ENCODE measurements at places on chromosomes 7 and 10.

- no peak for DNase-seq
Measured at GRCh38 chr7:101857358-101857811, 40.0 kb downstream of the CUX1 start.

GRCh38 chr7:45699015-45699309 is 124.8 kb downstream of the ADCY1 start:
- no peak for DNase-seq

- DNase-seq, result no peak
Measured at GRCh38 chr7:124246262-124246863, 213.5 kb upstream of the TMEM229A start.

DNA sequence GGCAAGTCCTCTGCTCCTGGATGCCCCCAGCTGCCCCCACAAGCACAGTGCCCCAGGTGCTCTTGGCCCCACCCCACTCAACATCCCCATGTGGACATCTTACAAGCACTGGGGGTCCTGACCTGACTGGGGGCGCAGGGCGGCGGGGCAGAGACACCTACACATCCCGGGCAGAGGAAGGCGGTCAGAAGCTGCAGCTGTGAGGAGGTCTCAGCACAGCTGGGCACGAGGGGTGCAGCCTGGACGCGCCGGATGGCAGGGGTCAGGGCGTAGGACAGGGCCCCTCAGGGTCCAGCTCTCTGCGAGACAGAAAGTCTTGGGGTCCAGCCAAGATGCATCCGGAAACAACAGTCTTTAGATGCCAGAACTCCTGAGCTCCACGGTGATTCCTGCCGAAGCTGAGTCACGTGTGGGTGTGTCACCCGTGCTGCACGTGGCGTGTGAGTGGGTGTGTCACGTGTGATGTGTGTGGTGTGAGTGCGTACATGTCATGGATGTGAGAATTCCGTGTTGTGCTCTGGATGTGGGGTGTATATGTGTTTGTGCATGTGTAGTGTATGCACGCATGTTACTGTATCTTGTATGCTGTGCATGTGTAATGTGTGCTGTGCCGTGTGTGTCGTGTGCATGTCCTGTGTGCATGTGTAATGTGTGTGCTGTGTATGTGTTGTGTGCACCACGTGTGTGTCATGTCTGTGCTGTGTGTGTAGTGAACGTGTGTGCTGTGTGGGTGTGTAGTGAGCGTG is 5.1 kb downstream of the VENTX start:
- DNase-seq, result no peak

DNA sequence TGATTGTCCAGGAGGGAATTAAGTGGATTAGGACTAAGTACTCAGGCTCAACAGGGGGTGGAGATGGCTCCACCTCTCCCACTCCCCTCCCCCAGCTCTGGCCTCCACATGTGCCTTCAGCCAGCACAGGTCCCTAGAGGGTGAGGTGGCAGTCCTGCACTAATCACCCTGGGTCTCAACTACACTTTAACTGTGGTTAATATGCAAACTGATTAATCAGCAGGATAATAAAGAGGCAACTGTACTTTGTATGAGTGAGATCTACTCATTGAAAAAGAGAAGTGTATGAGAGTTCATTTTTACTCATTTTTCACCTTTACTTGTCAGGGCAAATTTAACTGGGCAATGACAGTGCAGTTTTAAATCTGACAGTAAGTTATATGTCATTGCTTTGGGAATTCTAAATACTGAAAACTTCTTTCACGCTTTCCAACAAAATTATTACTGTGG is 223.8 kb upstream of the CCDC6 start:
- no peak for DNase-seq

- DNase-seq, result no peak
Measured at GRCh38 chr7:96486681-96487080, 164.8 kb upstream of the SLC25A13 start.

GRCh38 chr10:83909001-83909400 is 230.3 kb upstream of the GHITM start:
- no peak for DNase-seq
